PC-9 (cell line): ENCODE measurements at places on chromosomes 4 and X.

- no peak for DNase-seq
Observed at GRCh38 chr4:12761694-12762093, 722.4 kb downstream of the RAB28 start.

GRCh38 chr4:169682372-169683047, 62.1 kb downstream of the CLCN3 start:
- DNase-seq, result no peak

DNA sequence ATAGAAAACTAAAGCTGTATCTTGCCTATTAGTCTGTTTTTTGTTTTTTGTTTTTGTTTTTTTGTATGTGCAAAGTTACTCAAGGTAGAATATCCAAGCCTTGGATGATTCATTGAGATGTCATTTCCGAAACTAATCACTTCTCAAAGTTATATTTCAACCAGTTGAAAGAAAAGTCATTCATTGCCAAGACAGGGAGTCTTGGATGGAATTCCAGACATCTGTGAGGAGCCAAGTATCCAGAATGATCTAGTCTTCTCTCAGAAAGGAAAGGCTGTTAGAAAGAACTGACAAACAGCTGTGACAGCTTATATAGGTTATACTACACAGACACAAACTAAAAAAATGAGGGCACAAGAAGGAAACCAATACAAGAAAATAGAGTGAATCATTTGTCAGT, 141.1 kb upstream of the NDST3 start:
- DNase-seq, result no peak

- no peak for DNase-seq
Observed at GRCh38 chr4:176090115-176090514, 24.5 kb downstream of the WDR17 start.

- no peak for DNase-seq
Observed at GRCh38 chr4:13710246-13710885, 82.8 kb upstream of the BOD1L1 start.
